Right lobe of liver (tissue), 6 donors: ENCODE measurements at places on chromosomes 16 and 17. TPM values are rescaled to one million over a fixed set of nuclear protein-coding genes. Genes with fewer than 3 reads are reported as not detected.

Gene KRTAP2-3
- total RNA-seq, result not detected

Gene EPX
- total RNA-seq, result not detected

Gene HOXB5
- 0.29 TPM for total RNA-seq

Gene GPR142
- total RNA-seq, result not detected

Gene CDK10
- 37.4 TPM for total RNA-seq

Gene NPIPA7
- total RNA-seq, result 2.8 TPM

Gene KIF18B
- 0.20 TPM for total RNA-seq

Gene NPTX1
- not detected for total RNA-seq

Gene TSNAXIP1
- 0.42 TPM for total RNA-seq
